Activated CD8-positive, alpha-beta memory T cell treated with anti-CD3 and anti-CD28 coated beads for 1 hour (primary cell): ENCODE measurements at places on chromosomes 3 and 15.

GRCh38 chr3:100503448-100503847 lies 11.0 kb downstream of the TMEM45A start:
- no peak for DNase-seq

- no peak for DNase-seq
These were observed 384.1 kb downstream of the PLOD2 start for GRCh38 chr3:145776782-145777408.

DNA sequence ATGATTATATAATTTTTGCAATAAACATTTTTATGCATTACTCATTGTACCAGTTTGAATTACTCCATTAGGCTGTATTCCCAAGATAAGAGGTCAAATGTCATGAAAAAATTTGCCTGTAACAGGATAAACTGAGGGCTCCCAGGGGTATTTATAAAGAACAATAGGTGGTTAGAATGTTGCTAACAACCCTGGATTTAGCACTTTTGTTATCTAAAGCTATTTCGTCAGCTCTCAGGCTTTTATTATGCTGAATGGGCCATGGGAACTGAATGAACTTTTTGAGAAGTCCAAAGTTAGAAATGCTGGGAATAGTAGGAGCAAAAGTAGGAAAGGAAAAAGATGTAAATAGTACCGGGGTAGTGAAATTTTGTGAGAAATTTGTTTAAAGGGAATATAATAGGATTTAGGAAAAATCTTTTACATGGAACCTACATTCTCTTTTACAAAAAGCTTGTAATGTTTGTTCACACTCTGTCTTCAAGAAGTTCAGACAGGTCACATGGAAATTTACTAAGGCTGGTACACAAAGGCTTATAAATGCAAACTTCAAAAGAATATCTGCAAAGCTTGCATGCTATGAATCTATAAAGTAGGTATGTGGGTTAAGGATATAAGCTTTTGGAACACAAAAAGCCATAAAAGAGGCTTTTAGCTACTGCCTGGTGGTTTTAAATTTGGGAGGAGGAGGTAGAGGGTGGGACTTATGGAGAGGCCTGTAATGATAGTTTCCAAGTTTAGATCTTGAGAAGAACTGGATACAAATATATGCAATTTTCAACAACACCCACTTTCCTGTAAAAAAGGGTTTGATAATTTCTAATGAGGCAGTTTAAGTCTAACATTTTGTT lies 445.8 kb upstream of the NAALADL2 start:
- no peak for DNase-seq

GRCh38 chr15:82919231-82919886 lies 33.2 kb downstream of the HOMER2 start:
- DNase-seq, result no peak

DNA sequence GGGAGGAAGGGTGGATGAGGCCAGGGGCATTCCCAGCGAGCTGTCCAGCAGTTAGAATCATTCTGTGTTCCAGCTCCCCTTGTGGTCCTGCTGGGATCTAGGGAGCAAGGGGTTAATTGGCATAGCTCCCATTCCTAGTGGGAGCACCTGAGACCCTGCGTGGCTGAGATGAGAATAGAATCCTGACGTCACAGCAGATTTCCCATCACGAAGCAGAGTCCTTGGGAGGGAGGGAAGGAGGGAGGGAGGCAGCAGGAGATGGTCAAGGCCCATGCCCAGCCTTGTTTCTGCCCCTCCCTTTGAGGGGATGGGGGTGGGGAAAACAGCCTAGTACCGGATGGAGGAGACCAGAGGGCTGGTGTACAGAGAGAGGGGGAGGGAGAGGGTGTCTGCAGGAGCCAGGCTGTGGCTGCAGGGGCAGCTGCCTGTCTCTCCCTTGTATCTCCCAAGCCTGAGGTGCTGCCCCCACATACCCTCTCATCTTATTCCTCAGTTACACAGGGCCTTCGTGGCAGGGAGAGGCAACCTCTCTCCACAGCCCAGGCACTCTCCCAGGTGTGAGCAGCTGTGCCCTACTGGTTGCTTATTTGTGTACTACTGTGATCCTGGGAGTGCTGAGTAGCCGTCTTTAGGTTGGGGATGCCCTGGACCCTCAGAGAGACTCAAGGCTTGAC lies 5.4 kb downstream of the TYRO3 start:
- DNase-seq, result no peak

DNA sequence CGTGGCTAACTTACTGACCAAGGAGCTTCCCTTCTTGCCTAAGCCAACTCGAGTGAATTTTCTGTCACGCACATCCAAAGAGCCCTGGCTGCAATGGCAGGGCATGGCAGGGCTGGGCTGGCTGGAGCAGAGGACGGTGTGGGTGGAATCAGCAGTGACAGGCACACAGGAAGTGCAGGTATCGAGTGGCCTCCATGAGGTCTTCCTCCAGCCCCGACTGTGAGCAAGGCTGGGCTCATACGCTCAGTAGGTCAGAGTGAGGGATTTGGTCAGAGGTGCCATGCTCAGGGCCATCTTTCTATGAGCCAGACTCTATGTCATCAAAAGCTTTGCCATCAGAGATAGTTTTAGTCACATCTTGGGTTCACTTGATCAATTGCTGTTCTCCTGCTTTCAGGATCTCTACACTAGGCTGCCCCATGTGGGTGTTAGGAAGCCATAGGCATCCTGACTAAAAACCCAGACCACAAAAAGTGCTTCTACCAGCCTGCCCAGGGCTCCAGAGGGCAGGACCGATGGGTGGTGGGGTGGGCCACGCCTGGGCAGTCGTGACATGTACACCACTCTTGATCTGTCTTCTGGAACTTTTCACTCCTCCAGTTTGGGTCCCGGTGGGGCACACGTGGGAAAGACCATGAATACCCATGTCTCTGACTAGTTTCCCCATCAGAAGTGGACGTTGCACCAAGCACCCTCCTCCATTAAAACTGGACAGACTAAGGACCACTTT lies 22.6 kb upstream of the COMMD4 start:
- DNase-seq, result no peak

- no peak for DNase-seq
These were observed 4.0 kb upstream of the SMCO1 start for GRCh38 chr3:196518966-196519717.

- no peak for DNase-seq
These were observed 81.6 kb downstream of the FBN1 start for GRCh38 chr15:48563934-48564333.

DNA sequence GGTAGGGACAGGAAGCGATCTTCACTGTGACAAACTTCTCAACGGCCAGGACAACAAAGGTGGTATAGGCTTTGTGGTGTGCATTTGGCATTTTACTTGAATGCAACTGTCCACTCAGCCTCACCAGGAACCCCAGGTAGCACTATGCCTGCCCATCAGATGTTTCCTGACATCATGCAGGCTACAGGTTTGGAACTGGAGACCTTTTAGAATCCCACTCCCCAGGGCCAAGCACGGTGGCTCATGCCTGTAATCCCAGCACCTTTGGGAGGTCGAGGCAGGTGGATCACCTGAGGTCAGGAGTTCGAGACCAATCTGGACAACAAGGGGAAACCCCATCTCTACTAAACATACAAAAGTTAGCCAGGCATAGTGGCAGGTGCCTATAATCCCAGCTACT lies 9.6 kb downstream of the STARD5 start:
- DNase-seq, result no peak

DNA sequence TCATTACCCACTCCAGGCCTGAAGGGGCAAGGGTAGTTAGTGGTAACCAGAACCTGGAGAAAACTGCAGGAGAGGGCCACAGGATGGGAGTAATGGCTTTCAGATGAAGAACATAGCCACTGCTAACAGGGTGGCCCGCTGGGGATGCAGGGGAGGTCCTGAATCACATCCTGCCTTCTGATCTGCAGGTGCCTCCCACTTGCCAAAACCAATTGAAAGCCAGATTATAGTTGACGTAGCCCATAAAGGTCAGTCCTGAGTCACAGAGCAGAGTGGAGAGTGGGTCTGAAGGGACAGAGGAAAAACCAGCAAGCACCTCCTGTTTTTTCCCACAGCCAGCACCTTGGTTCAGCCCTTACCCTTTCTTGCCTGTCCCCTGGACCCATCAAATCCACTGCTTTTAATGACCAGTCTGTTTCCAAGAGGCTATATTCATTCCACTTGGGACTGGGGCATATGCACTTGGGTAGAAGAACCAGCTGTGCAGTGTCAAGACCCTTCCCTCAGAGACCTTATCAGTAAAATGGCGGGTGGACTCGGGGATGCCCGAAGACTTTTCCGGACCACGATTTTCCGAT lies 646 bp upstream of the SLC35G2 start:
- no peak for DNase-seq

DNA sequence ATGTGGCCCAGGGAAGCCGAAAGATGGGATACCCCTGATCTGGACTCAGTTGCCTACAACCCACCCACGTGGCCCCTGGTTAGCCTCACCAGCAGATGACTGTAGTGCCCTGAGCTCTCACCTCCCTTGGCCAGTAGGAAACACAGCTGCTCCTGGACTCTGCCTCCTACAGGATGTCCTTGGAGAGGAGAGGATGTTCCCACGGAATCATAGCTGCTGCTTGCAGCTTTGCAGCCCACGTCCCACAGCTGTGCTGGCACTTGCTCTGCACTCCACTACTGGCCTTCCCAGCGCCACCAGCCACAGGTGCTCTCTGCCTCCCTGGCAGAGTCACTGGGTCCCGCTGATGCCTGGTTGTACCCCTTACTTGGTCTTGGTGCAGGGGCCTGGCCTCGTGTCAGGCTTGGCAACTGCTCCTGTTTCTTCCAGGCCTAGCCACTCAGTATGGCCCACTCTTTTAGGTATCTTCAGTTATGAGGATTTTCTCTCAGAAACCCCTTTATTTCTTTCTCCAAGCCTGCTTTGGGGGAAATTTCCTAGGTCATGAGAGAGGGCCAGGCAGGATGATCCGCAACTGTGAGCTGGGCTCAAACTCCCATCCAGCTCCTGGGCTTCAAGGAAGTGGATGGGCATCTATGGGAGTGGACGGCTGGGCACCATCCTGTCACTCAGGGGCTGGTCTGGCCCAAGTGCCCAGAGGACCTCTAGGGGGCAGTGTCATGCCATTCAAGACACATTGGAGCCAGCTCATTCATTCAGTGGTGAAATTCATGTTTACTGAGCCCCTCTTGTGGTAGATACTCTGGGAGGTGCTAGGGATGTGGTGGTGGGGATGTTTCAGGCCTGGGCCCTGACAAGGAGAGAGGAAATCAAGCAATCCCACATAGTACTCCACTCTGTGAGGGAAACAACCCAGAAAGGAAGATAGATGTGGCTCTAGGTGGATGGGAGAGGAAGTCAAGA lies 16.2 kb upstream of the VILL start:
- DNase-seq, result no peak

GRCh38 chr3:69871251-69871650 lies 128.3 kb upstream of the SAMMSON start:
- no peak for DNase-seq

GRCh38 chr15:31799319-31799714 lies 231.0 kb upstream of the CHRNA7 start:
- DNase-seq, result no peak

DNA sequence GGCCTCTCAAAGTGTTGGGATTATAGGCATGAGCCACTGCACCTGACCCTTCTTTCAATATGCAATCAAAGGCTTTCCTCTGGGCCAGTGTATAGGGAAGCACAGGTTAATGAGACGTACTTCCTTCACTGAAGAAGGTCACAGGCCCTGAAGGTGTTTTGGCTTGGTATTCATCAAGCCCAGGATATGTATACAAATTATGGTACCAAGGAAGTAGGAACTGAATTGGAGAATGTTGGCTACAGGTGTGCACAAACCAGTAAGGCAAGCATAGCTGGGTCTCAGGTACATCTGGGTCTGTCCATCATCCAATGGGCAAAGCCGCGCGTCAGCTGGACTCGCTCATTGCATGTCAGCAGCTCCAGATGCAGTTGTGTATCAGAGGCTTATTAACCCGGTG lies 237.9 kb downstream of the ADAMTS17 start:
- DNase-seq, result no peak

DNA sequence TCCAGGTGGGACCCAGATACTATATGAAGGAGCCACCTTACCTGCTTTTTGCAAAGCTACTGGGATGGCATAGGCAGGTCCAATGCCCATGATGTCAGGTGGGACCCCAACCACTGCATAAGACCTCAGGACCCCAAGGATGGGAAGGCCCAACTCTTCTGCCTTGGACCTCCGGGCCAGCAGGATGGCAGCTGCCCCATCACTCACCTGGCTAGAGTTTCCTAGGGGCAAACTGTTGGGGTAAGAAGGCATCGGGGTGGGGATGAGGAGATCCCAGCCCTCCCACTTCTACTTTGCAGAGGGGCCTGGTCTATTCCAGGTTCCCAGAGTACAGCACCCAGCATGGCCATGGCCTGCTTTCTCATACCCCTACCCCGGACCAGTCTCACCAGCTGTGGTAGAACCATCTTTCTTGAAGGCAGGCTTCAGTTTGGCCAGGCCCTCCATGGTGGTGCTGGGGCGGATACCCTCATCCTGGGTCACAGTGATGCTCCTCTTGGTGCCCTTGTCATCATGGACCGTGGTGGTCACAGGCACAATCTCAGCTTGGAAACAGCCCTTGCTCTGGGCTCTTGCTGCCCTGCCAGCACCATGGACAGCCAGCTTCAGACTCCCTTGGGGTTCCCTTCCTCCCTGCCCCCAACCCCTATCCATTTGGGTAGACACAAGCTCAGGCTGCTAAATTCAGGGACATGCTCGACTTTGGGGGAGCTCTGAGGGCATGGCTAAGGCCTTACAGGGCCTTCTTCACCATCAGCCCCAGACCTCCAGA lies 10.6 kb downstream of the ACAA1 start:
- no peak for DNase-seq

DNA sequence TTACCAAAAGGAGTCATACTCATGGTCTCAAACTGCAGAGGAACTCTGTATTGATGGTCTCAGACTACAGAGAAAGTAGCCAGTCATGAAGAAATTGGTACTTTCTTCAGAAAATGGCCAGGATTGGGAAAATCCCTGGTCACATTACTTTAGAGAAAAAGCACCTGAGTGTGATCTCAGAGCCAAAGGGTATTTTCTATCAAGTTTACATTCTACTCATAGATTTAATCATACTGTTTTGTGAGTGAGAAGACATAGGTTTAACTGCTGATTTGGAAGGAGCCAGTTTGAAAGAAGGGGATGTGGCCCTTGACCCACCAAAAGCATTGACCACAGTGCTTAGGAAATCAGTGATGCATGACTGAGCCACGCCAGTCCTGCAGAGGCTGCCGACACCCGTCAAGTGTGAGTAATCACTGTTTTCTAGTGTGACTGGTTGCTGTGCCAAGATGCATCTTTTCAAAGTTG lies 203.6 kb downstream of the AKAP13 start:
- no peak for DNase-seq

GRCh38 chr15:92087211-92087610 lies 233.7 kb downstream of the SLCO3A1 start:
- DNase-seq, result no peak

- no peak for DNase-seq
These were observed 532.8 kb downstream of the PLOD2 start for GRCh38 chr3:145628211-145628610.
